CD8-positive, alpha-beta T cell (primary cell): ENCODE measurements at places on chromosomes 12 and 14.

DNA sequence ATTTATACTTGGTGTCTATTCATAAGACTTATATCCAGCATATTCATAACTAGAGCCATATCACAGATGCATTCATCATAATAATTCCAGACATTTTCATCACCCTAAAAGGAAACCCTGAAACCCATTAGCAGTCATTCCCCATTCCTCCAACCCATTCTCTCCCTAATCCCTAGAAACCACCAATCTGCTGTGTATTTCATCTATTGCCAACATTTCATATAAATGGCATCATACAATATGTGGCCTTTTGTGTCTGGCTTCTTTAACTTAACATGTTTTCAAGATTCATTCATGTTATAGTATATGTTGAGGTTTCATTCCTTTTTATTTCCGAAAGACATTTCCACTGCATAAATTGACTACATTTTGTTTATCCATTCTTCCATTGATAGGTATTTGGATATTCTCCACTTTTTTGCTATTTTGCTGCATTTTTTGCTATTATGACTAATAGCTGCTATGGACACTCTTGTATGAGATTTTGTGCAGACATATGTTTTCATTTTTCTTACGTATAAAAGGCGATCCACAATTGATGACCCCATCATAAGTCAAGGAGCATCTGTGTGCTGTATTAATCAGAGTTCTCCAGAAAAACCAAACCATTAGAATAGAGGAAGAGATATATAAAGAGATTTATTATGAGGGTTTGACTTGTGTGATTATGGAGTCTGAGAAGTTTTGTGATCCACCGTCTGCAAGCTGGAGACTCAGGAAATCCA lies 5.1 kb upstream of the OAS2 start:
- DNase-seq: no peak

- DNase-seq: no peak
Observed at GRCh38 chr12:75853626-75854025, 177.9 kb downstream of the PHLDA1 start.

DNA sequence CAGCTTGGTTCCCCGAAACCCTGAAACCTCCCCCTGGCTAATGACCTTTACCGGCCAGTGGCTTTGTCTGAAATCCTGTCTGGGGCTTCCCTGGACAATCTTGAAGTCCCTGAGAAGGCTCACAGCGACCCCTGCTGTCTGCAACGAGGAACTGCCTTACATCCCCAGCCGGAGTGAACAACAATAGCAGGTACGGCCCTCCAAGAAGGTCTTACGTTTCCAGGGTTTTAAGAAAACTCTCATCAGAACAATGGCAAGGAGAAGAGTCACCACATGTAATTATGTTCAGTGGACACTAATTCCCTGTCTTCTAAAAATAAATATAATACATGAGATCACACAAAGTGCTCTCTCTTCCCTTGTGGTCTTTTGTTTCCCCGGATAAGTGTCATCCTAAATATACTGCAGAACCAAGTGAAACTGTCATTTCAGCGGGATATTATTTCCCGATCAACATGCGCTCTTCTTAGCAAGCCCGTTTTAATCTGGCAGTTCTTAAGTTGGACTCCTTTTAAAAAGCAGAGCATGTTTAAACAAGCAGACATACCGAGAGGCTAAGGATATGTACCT lies 53.3 kb downstream of the RBM19 start:
- DNase-seq: peak; percentile 20

- DNase-seq: no peak
Observed at GRCh38 chr12:121162384-121162783, 29.7 kb downstream of the P2RX7 start.

DNA sequence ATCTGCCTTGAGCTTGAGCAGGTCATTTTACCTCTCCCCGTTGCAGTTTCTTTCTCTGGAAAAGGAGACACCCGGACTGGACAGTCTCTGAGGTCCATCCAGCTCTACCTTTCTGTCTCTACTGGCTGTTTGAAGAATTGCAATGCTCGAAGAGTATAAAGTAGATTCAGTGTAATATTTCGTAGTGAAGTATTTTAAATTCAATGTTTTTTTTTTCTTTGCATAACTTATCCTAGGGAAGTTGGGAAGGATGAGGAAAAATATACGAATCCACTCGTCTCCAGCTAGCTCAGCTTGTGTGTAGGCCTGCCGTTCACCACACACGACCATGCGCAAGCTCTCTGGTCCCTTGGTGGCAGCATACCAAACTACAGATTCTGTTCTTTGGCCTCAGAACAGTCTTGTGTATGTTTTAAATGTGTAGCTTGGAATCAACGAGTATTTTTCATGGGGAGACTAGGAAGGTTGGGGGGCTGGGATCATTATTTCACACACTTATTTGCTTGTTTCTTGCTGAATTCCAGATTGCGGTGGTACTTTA lies 307.9 kb downstream of the CACNA1C start:
- DNase-seq: no peak

DNA sequence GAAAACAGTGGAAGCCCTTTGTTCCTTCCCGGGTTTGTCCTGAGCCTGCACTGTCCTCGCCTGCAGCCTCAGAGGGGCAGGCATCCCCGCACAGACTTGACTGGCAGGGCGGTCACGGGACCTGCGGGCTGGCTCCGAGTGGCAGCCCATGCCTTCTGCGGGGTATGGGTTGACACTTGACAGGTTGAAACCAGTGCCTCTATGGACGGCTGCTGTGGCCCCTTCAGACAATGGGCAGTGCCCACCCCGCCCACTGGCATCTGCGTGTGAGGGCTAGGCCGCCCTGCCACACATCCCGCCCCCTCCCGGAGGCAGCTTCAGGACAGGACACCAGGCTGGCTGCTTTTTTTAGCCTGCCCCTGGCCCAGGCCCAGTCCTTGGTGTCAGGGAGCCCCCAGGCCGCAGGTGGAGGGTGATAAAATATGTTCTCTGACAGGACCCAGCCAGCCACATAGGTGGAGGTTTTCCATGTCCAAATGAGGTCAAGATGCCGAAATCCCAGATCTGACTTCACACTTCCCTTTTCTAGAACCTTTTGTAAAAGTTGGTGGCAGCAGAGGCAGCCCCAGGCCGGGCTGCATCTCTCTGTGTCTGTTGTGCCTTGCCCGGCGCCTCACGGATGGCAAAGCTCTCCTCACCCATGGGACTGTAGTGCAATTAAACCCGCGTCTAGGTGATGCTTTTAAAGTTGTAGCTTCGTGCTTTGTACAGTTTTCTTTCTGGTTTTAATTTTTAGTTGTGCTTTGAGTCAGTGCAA lies 10.0 kb downstream of the ANKRD9 start:
- no peak for DNase-seq
